ENCODE measurements at places on chromosomes 7 and 10. TPM values are rescaled to one million over a fixed set of nuclear protein-coding genes. Genes with fewer than 3 reads are reported as not detected.

Gene AEBP1
- 133 TPM for total RNA-seq

Gene IL6
- 22.1 TPM for total RNA-seq

Gene AGAP4
- total RNA-seq: 1.8 TPM

Gene HTR5A
- total RNA-seq: not detected

Gene CPA2
- under 0.01 TPM for total RNA-seq

Gene PGAM2
- 0.26 TPM for total RNA-seq

Gene HMX2
- total RNA-seq: not detected

Gene C10orf62
- total RNA-seq: not detected
